Stimulated activated naive CD4-positive, alpha-beta T cell (primary cell): ENCODE measurements at places on chromosomes 1 and 21.
A peak's percentile ranks its signal among the peaks of the same experiment; 100 is the strongest.

DNA sequence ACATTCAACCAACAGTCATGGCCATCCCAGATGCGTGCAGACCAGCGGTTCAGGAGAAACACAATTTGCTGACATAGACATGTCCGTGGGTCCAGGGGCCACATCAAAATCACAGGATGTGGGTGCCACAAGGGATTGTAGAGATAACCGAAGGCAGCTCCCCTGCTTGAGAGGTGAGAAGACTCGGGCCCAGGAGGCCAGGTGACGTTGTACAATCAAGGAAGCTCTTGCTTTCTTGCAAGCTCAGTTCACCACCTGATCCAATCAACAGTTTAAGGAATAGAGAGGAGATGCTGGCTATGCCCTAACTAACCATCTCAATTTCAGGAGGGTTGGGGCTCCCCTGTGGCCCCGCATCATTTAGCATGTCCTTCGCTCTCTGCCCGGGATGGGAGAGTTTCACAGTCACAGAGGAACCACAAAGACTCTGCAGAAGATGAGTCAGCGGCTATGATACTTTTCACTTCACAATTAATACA lies 19.5 kb downstream of the UBASH3A start:
- no peak for DNase-seq

GRCh38 chr1:152657677-152658076 lies 5.5 kb upstream of the LCE2D start:
- DNase-seq: no peak

GRCh38 chr1:75174031-75174760 lies 40.0 kb downstream of the LHX8 start:
- no peak for DNase-seq

GRCh38 chr1:34695580-34695979 lies 59.3 kb upstream of the GJB5 start:
- no peak for DNase-seq

DNA sequence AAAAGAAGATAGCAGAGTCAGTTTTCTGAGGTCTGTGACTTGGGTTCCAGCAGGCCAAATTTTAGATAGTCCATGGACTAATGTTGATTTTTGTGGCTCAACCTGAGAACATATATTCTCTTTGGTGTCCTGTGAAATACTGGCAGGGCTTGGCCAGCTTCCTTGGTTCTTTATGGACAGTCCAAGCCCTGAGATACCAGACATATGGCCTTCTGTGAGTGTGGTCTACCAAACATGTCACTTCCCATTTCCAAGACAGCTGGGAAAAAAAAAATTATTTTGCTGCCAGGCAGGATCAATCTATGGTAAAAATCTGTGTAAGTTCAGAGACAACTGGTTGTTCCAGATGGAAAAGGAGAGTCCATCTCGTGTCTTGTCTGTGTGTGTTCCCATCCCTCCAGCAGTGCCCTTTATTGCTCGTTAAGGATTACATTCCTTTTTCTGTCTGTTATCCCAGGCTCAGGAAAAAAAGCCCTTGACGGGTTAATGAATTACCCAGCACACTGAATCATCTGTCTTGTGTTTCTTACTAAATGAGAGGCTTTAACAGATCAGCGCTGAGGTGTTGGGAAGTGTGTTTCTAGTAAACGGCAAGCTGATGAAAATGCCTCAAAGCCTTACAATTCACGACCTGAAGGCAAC lies 33.4 kb upstream of the XPR1 start:
- no peak for DNase-seq

GRCh38 chr1:12420171-12420570 lies 190.3 kb downstream of the VPS13D start:
- no peak for DNase-seq

DNA sequence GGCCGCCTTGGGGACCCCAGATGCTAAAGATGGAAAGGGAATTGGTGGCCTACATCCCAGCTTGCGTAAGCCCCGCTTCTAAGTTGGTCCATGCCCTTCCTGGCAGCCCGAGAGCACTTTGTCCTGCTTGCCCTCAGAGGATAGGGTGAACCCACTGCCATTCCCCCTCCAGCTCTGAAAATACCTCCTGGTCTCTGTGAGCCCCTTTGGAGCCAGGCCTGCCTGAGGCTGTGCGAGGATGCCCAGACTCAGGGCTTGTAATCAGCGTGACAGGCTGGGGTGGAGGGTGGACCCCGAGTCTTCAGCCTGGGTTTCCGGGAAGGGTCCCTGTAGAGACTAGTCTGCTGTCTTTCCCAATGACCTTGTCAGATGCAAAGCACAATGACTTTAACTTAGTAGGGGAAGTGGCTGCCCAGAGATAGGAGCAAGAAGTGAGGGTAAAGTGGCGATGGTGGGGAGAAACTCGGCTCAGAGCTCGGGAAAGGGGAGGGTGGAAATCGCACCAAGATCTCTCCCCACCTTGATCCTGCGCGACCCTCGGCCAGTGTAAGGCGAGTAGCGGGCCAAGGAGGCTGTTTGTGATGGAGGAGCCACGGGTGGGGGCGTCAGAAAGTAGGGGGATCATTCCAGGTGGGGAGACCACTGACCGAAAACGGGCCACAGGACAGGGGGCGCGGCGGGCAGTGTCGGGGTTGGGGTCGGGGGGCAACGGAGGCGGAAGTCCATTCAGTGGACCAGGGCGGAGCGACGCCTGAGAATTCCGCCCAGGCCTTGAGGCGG lies 2.7 kb upstream of the HES3 start:
- no peak for DNase-seq

- no peak for DNase-seq
Measured at GRCh38 chr1:221805121-221805520, 63.2 kb upstream of the DUSP10 start.

- no peak for DNase-seq
Measured at GRCh38 chr1:53384796-53385195, 56.9 kb upstream of the LRP8 start.

DNA sequence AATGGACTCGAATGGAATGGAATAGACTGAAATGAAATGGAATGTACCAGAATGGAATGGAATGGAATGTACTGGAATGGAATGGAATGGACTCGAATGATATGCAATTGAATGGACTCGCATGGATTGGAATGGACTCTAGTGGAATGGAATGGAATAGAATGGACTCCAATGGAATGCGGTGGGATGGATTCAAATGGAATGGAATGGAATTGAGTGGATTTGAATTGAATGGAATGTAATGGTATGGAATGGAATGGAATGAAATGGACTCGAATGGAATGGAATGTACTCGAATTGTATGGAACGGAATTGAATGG lies 99.6 kb upstream of the FBXO28 start:
- DNase-seq: no peak

DNA sequence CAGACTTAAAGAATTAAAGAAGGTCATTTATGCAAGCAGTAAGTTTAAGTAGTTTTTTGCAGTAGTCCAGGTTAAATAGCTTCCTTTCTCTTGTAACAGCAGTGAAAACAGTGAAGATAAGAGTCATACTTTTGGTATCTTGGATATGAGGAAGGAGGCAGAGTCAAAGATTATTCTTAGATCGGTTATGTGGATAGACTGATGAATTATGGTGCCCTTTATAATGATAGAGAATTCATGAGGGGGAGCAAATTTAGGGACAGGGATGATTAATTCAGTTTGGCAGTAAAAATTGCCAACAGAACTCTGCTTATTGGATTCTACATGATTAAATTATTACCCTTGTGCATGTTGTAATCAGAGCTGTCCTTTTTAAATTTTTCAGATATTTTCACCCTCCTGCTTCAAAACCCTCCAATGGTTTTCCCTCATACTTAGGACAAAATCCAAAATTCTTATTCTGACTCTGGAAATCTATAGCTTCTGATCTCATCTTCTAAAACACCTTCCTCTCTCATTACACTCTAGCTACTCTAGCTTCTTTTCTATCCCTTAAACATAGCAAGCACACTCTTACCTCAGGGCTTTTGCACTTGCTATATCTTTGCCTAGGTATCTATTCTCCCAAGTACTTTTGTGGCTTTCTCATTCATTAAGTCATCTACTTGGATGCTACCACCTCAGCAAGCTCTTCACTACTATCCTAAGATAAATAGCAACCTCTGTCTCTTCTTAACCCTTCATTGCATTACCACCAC lies 79.8 kb downstream of the PKN2 start:
- no peak for DNase-seq

- no peak for DNase-seq
Measured at GRCh38 chr21:35779690-35780570, 280.4 kb downstream of the SETD4 start.

GRCh38 chr1:94382201-94382600 lies 36.0 kb upstream of the ABCD3 start:
- peak; percentile 7 for DNase-seq

- DNase-seq: no peak
Measured at GRCh38 chr1:115911294-115911693, 65.0 kb upstream of the SLC22A15 start.

- no peak for DNase-seq
Measured at GRCh38 chr1:97758541-97759057, 162.2 kb downstream of the DPYD start.

DNA sequence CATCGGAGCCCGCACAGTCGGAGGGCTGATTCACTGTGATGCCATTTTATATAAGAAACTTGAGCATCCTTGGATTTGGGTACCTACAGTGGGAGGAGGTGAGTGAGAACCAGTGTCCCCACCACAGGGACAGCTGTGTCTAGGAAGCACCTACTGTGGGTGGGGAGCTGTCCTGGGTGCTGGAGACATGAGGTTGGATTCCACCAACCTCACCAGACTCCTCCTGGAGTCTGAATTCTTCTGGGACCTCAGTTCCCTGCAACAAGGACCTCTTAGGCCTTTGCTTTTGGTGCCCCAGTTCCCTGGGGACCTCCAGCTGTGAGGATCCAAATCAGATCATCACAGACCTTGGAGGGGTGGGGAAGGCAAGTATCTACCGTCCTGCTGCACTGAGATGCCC lies 188.8 kb downstream of the PRDM16 start:
- DNase-seq: no peak

GRCh38 chr1:36365381-36365780 lies 20.3 kb downstream of the STK40 start:
- no peak for DNase-seq

GRCh38 chr1:225896937-225897549 lies 8.1 kb upstream of the LEFTY1 start:
- peak; percentile 89 for DNase-seq

DNA sequence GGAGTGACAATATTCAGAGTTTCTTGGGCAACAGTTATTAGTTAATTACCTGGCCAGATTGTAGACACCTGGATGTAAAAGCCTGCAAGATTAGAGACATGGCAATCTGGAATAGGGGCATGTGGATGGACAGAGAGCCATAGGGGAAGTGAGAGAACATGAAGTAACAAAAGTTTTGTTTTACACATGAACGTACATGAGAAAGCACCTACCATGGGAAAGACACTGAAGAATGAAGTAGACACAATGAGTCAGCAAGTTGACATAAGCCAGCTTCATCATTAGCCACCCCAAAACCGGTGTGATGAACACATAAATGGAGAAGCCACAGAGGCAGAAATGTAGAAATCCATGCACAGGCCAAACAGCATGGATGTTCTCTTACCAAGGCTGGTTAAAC lies 462.1 kb upstream of the C1orf87 start:
- DNase-seq: no peak

- no peak for DNase-seq
Measured at GRCh38 chr1:53115403-53116306, 26.8 kb downstream of the SLC1A7 start.

GRCh38 chr1:245873883-245874671 lies 633.0 kb downstream of the SMYD3 start:
- DNase-seq: no peak
